Type B pancreatic cell (in vitro differentiated cells): ENCODE measurements at places on chromosomes 16 and 17.

DNA sequence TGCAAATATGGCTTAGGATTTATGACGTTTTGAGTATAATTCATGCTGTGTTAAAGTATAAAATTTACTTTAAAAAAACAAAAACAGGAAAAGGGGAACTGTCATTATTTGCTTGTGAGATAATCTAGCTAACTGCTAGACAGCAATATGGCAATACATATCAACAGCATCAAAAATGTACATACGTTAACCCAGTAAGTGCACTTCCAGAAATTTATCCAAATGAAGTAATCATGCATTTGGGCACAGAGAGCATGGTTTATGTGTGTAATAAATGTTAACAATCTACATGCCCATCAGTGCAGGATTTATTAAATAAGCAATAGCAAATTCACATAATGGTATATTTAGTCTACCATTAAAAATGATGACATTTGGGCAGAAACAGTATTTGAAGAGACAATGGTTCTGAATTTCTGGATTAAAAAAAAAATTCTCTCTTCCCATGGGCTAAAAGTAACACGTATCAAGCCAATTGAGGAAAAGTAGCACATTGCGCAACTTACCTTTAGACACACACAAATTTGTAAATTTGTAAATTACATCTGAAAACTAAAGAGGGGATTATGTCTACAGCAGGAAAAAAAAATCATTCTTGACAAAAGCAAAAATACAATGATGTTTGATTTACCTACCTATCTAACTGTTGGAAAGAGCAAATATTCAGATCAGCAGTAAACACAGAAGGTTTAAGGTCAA lies 80.2 kb downstream of the CACNG1 start:
- no peak for DNase-seq

DNA sequence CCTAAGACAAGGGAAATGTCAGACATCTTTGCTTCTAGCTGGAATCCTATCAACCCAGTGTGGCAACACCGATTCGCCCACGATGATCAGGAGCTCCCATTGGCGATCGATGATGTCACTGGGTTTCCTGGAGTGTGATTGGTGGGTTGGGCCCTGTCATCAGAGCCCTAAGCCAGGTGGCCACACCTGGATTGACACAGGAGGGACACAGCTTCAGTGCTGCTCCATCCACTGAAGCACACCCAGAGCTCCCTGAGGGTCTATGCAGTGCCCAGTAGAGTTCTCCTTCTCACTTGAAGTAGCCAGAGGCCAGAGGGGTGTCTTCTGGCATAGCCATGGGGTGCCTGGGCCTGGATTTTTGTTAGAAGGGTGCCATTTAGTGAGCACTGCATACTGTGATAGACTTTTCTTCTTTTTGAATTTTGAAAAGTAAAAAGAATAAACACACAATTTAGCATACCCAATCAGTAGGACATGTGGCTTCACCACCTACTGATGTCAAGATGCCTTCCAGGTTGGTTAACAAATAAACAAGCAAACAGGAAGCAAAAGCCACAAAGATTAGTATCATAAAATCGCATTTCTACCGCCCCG lies 77.6 kb downstream of the CMIP start:
- no peak for DNase-seq

- DNase-seq = no peak
These were observed 781 bp downstream of the ZNF75A start for GRCh38 chr16:3306078-3306477.

GRCh38 chr16:69031877-69032301 lies 73.6 kb upstream of the HAS3 start:
- no peak for DNase-seq

- DNase-seq = no peak
These were observed 123.2 kb upstream of the LHX1 start for GRCh38 chr17:36813957-36814563.

DNA sequence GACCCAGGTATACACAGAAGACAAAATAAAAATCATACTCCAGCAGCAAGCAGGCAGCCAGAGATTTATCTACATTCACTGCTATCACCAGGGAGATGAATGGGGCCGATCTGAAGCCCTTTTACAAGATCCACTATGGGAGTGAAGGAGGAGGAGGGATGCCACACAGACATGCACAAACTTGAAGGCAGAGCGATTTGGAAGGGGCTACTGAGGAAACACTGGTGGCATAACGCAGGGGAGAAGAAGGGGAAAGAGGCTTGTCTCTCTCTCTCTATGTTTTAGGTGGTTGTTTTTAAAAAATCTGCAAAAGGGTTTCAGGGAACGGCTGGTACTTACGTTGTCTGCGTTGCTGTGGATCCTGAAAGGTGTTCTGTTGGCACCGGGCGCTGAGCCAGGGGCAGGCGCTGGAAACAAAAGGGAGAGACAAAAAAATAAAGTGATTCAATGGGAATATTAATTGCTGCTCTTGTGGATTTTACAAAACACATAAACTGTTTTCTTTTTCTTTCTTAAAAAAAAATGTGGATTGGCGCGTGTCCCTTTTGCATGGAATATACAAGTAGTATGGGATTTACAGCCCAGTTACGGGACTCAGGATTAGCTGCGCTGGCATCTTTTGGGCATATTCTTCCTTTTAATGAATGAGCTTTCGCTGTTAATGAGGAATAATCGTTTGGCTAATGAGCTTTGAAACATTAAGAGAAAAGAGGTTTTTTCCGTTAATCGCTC lies 255.3 kb upstream of the PMFBP1 start:
- no peak for DNase-seq

DNA sequence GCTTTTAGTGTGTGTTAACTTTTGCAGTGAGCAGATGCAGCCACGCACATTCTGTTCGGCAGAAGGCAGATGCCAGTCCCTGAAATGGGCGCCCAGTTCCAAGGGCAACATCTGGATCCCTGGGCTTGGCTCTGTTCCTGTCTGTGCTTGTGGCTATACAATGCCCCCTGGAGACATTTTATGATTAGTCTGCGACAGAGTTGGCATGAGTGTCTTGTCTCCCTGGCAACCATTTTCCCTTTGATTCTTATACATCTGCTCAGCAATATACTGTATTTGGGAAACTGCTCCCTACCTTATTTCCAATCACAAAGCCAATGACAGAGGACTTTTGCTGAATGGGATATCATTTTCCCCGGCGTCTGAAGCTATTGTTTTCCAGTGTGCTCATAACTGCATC lies 1629.5 kb upstream of the GOT2 start:
- DNase-seq = no peak

DNA sequence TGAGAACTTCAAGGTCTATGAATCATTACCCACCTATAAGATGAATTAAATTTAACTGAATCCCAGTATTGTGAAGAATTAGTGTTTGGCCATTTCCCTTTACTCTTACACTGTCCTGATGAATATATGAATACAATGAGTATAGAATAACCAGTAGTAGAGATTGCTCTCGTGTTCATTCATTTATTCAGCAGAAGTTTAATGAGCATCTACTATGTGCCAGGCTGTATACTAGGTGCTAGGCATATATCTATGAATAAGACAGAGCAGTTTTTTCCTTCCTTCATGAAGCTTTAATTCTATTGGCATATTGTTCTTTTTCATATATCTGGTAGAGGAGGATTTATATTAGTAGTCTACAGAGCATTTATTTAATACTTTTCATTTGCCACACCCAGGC lies 6.0 kb downstream of the GOSR1 start:
- no peak for DNase-seq

- DNase-seq = no peak
These were observed 141.8 kb downstream of the CMIP start for GRCh38 chr16:81586417-81586816.

DNA sequence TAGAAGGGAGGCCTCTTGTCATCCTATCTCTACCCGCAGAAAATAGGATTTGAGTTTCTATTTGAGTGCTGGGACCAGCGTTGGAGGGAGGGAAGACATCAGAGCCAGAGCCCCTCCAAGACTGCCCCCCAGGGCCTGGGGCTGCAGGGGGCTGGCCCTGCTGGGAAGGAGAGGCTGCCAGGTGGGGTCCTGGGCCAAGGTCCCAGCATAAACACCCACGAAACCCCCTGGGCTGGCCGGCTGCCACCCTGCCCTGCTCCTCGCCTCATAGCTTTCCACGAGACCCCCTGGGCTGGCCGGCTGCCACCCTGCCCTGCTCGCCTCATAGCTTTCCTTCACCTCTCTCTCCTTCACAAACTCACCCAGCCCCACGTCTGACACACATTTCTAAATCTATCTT lies 10.6 kb upstream of the TEX19 start:
- DNase-seq = no peak

DNA sequence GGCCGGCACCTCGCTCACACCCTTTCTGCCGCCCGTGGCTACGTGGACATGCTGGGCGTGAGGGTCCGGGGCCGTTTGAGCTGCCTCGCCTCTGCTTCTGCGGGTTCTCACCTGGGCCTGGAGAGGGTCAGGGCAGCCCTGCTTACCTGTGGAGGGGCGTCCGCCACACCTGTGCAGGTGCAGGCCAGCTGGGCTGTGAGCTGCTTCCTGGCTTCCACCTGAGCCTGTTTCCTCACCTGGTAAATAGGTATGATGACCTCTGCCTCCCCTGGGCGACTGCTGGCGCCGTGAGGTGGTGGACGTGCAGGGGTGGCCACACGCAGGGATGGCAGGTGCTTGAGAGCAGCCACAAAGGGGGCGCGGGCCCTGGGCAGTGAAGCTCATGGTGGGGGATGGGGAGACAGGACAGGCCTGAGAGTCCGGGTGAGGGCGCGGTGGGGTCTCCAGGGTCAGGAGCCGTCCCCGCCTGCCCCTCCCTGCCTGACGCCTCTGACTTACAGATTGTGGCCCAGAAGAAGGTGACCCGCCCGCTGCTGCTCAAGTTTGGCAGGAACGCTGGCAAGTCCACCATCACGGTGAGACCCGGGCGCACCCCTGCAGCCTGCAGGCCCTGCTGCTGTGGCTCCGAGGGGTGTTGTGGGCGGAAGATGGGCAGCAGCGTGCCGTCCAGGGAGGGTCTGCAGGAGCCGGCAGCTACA lies 7.8 kb downstream of the CPNE7 start:
- DNase-seq = no peak

DNA sequence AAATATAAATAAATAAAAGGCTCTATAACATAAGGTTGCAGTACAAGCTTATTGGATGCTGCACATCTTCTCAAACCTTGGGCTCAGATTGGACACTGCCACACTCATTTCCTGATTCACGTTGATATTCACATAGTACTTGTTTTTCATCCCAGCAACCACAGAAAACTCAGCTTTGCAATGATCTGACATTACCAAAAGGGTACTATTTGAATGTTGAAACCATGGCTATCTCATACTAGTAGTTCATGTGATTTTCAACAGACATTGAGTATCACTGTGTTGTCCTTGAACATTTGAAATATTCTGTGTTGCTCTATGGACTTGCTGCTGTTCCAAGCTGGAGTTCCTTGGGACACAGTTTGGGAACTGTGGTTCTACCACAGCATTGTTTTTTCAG lies 14.0 kb upstream of the DDX52 start:
- no peak for DNase-seq

GRCh38 chr16:48352648-48353390 lies 32.4 kb downstream of the SIAH1 start:
- no peak for DNase-seq

- DNase-seq = peak; percentile 94
These were observed 6.1 kb downstream of the GJD3 start for GRCh38 chr17:40358323-40359038.

GRCh38 chr17:13777003-13777402 lies 175.3 kb upstream of the HS3ST3A1 start:
- no peak for DNase-seq

GRCh38 chr16:54912720-54913119 lies 17.9 kb upstream of the IRX5 start:
- DNase-seq = no peak

GRCh38 chr16:52580488-52580887 lies 33.5 kb upstream of the TOX3 start:
- DNase-seq = no peak

DNA sequence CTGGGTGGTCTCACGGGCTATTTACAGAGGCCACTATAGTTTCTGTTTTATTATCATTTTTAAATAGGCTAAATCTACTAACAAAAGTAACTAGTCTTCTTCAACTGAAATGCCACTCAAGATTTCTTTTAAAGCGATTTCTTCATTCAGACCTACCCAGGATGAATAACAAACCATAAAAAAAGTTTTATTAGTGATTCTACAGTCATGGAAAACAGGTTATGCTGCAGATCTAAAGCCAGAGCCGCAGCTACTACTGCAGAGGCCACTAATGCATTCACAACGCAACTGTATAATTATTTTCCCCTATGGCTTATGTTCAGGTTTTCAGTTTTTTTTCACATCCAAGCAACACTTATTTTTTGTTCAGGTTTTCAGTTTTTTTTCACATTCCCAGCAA lies 136.2 kb upstream of the AXIN2 start:
- DNase-seq = no peak

DNA sequence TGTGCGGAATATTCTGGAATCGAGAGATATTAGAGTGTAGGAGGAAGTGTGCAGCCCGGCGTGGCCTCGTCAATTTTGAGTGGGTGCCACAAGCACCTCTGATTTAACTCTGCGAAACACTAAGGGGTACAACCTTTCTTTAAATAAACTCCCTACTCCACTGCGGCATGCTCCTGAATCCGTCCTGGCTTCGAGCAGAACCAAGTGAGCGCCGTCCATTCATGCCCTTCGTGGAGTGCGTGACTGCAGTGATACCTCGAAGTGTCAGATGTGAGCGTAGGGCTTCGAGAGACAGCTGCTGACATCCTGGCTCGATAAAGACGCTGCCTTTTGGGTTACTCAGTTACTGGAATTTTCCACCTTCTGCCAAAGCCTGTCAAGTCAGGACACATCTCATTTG lies 128.8 kb downstream of the FOXL1 start:
- no peak for DNase-seq

- no peak for DNase-seq
These were observed 46.7 kb upstream of the ANKFY1 start for GRCh38 chr17:4310354-4311060.

DNA sequence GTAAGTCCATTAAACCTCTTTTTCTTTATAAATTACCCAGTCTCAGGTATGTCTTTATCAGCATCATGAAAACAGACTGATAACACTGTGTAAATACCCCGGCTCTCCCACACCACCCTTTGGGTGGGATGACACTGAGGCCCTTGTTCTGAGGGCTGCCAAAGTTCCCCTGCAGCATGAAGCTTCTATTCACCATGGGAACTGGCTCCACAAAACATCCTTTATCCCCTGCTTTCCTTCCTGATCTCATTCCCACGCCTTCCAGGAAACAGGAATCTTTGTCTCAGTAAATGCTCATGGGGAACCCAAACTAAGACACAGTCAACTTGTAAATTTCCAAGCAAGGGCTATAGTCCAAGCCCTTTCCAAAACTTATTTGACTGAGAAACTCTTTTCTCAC lies 88.4 kb downstream of the ABCC12 start:
- no peak for DNase-seq

- no peak for DNase-seq
These were observed 77.1 kb downstream of the WWP2 start for GRCh38 chr16:69839240-69839688.

- DNase-seq = no peak
These were observed 288.7 kb downstream of the SOX9 start for GRCh38 chr17:72409405-72410002.
